Neural crest cell (in vitro differentiated cells): ENCODE measurements at places on chromosomes 7 and 10.

- no peak for DNase-seq
Observed at GRCh38 chr10:120394446-120394845, 62.6 kb upstream of the PLPP4 start.

DNA sequence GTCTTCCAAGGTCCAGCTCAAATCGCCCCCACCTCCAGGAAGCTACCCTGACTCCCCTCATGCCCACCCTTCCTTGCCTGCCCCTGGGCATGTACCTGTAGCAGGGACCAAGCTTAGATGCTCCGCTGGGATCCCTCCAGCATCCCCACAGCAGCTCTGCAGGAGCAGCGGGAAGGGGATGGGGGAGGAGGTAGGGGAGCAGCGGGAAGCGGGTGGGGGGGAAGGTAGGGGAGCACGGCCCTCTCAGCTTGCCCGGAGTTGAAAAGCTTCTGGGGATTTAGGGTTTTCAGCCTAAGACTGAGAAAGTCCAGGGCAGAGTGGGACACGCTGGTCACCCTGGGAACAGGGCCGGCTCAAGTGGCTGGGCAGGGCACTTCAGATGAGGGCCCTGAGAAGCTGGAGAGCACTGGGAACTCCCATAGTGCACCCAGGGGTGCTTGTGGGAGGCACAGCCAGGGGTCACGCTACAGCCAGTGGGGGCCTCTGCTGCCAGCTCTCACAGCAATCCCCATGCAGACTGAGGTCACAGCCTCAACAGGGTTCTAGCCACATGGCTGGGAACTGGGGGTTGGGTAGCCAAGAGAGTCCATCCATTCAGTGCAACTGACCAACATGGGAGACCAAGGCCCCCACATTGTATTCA lies 13.4 kb downstream of the WDR86 start:
- no peak for DNase-seq

DNA sequence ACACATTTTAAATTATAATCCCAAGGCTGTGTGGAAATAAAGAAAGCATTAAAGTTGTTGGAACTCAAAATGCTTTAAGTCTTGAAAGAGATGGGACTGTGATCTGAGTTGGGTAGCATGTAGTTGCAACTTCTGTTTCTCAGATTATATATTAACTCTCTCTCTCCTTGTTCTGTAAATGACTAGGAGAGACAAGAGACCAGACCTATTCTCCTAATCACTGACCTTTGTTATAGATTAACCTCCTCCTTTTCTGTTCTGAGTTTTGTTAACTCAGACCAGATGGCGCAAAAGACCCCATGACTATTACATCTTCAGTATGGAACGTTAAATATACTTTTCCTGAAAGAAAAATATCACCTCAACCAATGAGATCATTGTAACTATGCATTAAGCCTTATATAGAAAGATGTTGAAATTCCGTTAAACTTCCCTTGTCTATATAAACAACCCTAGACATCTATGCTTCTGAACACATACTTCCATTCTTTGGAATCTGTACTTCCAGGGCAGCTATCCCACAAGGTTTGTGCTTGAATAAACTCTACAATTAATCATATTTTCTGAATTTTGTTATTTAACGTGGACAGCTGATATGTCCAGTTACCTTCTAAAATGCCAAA lies 143.5 kb upstream of the TRIM24 start:
- no peak for DNase-seq

GRCh38 chr10:94192974-94193373 lies 169.8 kb downstream of the NOC3L start:
- DNase-seq: no peak

DNA sequence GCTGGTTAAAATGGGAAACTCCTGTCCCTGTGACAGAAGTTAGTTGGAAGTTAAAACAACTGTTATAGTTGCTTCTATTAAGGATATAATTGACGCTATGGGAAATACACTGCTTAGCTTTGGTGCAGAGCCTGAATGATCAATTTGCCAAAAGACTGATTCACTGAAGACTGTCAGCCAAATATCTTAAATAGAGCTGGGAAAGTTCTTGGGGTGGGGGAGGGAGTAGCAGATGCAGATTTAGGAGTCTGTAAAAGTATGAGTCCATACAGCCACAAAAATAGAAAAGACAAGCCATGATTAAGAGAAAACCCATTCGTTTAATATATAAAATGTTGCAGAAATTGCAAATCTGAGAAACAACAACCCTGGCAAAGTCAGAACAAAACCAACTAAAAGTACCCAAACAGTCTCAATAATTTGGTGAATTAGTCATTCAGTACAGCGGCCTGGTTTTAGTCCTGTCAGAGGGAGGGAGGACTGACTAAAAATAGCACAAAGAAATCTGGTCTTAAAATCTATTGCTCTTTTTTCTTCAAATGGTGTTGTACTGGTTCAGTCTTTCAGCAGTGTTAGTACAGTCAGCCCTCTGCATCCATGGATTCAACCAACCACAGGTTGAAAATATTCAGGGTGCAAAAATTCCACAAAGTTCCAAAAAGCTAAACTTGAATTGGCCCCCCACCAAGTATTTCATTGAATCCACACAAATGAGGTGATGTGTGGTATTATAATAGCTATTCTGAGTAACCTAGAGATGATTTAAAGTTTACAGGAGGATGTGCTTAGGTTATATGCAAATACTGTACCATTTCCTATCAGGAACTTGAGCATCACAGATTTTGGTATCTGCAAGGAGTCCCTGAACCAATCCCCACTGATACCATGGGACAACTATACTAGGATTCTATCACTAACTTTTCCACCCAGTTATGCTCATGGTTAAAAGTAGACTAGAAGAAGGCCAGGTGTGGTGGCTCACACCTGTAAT lies 30.0 kb downstream of the STK17A start:
- DNase-seq: no peak

- DNase-seq: peak; percentile 24
Observed at GRCh38 chr10:50417886-50418830, 166.8 kb upstream of the ASAH2 start.

DNA sequence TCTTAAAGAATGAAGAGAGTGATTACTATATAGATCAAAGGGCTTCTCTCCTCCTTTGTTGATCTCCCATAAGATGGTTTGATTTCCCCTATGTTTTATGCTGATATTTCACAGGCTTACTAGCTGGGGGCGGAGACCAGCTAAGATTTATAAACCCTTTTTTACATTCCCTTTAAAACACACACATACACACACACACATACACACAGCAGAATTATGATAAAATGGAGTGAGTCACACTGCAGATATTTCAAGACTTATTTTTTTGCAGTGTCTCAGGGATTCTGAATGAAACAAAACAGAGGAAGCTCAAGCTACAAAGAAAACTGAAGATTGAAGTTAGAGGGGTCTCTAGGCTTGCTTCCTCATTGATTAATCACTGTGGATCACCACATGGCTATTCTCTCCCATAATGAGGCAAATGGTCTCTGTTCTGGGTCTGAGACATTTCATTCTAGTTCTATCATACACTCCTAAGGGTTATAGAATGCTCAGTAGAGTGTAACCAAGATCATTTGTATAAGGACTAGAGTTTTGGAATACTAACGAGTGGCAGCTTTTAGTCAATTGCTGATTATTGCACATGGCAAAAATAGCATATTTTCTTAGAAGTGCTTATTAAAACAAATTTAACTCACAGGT lies 18.6 kb downstream of the INA start:
- DNase-seq: no peak
